Activated CD8-positive, alpha-beta memory T cell treated with anti-CD3 and anti-CD28 coated beads for 24 hours (primary cell): ENCODE measurements at places on chromosomes 4 and X.

GRCh38 chr4:10005632-10006031 is 15.7 kb downstream of the SLC2A9 start:
- DNase-seq: no peak

DNA sequence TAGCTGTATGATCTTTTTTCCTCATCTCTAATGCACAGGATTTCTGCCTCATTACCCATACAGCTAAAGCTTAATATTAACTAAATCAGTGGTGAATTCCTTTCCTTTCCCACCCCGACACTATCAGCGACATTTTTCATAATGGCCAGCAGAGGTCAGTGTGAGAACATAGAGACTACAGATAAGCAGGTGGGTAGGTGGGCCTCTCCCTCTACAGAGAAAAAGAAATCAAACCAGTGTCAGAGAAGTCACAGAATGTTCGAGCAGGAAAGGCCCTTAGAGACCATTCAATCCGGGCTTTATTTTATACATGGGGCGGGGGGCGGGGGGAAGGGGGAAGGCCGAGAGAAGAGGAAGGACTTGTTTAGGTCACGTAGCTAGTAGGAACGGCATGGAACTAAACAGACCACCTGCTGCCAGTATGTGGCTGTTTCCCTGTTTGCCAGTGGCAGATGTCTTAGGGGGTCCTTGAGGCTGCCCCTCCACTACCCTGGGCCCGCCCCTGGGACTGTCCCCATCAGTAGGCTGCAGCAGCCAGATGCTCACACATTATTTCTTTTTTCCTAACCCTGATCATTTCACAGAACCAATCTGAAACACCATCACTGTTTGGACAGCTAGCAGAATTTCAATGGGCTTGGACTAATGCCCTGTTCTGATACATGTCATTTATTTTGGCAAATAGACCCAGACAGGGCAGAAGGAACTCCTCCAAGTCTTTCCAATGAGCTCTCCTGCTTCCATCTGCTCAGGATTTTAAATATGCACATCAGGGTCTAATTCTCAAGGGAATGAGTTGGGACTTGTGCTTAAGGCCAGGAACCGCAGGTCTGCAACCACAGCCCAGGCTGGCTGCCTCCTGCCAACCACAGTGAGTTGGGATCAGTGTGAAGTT is 133.4 kb downstream of the ATG4A start:
- no peak for DNase-seq

DNA sequence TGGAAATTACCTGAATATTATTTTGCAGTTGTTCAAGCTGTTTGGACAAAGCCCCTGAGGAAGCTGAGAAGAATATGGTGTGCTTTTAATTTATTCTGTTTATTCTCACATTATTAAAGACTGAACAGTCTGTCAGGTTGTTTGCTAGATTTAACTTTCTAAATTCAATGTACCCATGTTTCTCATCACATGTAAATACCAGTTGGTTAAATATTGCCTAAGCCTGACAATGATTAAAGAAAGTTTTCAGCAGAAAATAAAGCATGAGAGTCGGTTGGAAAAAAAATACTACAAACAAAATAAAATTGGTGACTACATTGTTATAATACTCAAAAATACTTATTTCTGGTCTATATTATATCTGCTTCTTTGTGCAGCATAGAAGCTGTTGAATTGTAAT is 1974.7 kb downstream of the ARAP2 start:
- DNase-seq: no peak

DNA sequence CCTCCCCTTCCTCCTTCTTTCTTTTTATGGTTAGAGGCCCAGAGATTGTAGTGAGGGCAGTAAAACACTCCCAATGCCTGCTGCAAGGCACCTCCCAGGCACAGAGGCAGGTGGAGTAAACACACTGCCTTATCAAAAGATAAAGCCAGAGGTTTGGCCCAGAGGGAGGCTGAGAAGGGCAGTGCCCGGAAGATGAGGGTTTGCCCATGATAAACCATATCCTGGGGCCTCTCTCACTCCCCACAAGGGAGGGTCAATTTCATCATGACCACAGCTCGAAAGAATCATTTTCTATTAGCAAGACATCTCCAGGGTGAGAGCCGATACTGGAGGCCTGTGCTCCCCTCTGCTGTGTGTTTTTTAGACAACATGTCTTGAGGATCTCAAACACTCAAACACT is 98.5 kb upstream of the FAM9C start:
- no peak for DNase-seq

- no peak for DNase-seq
These were observed 6.7 kb downstream of the GPR34 start for GRCh38 chrX:41695426-41695825.

GRCh38 chr4:77075869-77076799 is at the start of gene CCNI:
TSS of gene CCNI (minus strand) at chr4:77075989. CDS start at chr4:77066362, 9,627 bp downstream.
- peak; percentile 98 for DNase-seq

DNA sequence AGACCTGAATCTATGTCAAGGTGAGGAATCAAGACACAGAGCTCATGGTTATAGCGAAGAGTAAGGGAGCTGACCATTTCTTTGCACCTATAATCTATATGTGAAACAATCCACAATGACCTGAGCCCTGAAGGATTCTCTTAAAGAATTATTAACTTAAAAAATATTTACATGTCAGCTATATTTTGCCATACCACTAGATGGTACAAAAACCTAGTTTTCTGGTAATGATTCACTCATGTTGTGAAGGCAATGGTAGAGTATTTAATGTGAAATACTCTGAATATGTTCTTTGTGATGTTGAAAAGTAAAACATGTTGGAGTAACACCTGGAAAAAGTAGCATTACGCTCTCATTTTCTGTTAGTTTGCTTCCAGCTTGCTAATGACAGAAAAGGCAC is 40.0 kb downstream of the VGLL1 start:
- DNase-seq: no peak

GRCh38 chrX:153633607-153634180 is 13.3 kb upstream of the DUSP9 start:
- no peak for DNase-seq
